ENCODE measurements at places on chromosomes 5 and 9.
A peak's percentile ranks its signal among the peaks of the same experiment; 100 is the strongest.

- DNase-seq = no peak
These were observed 73.7 kb downstream of the SLC38A9 start for GRCh38 chr5:55638455-55638854.

- DNase-seq = no peak
These were observed 131.1 kb upstream of the TUT7 start for GRCh38 chr9:86485359-86485758.

GRCh38 chr9:96281641-96282040 is 20.3 kb downstream of the HSD17B3 start:
- DNase-seq = no peak

DNA sequence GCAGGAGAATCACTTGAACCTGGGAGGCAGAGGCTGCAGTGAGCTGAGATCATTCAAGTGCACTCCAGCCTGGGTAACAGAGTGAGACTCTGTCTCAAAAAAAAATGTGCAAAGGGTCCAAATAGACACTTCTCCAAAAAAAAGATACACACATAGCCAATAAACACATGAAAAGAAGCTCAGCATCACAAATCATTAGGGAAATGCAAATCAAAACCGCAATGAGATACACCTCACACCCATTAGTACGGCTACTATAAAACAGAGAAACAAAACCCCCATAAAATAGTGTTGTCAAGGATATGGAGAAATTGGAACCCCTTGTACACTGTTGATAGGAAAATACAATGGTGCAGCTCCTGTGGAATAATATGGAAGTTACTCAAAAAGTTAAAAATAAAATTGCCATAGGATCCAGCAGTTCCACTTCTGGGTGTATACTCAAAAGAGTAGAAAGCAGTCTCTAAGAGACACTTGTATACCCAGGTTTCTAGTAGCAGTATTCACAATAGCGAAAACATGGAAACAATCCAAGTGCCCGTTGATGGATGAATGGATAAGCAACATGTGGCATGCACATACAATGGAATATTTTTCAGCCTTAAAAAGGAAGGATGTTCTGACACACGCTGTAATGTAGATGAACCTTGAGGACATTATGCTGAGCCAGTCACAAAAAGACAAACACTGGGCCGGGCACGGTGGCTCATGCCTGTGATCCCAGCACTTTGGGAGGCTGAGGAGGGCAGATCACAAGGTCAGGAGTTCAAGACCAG is 57.2 kb upstream of the PPARGC1B start:
- no peak for DNase-seq

- no peak for DNase-seq
These were observed 50.3 kb downstream of the GNAQ start for GRCh38 chr9:77981332-77981731.

DNA sequence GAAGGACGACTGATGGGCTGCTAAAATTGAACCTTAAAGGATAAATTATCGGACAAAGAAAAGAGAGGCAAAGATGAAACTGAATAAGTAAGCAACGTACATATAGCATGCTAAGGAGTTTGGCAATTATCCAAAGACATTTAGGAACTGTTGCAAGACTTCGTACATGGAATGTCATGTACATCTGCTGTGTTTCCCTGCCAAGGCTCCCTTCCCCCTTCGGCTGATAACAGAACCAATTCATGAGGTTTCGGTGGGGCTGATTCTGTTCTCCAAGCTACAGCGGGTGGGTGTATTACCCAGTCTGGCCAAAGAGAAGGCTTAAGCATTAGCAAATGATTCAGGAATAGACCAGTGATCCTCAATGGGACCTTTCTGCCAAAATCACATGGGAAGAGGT is 190.9 kb upstream of the FREM1 start:
- DNase-seq = no peak

- DNase-seq = peak; percentile 9
These were observed 16.2 kb upstream of the NDUFB6 start for GRCh38 chr9:32589083-32589723.

DNA sequence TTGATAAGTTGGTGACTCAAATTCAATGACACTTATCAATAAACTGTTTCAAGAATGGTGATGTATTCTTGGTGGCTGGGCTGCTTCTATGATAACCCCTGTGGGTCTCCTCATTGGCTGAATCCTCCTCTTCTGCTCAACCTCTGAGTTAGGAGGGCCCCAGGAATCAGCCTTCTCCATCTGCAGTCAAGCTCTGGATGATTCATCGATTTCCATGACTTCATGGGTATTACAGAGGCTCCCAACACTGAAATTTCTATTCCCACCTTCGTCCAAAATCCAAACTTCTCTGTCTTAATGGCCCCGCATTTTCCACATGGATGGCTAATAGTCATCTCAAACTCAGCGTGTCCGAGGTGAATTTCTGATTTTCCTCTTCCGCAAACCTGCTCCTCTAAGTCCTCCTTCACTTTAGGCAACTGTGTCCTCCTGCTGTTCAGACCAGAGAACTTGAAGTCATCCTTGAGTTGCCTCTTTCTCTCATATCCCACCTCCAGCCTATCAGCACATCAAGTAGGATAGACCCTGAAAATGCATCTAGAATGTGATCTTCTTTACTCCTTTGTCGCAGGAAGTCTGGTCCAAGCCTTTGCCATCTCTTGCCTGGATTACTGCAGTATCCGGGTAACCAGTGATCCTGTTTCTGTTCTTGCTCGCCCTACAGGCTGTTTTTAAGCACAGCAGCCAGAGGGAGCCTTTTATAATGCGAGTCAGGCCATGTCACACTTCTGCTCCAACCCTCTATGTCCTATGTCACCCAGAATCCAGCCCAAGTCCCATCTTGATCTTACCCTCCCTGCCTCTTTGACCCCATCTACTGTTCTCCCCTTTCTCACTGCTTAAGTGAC is 41.4 kb upstream of the IL7R start:
- DNase-seq = peak; percentile 67
